ENCODE measurements at places on chromosomes 2 and 18.

GRCh38 chr2:61775956-61776570 lies 77.8 kb downstream of the FAM161A start:
- no peak for DNase-seq

DNA sequence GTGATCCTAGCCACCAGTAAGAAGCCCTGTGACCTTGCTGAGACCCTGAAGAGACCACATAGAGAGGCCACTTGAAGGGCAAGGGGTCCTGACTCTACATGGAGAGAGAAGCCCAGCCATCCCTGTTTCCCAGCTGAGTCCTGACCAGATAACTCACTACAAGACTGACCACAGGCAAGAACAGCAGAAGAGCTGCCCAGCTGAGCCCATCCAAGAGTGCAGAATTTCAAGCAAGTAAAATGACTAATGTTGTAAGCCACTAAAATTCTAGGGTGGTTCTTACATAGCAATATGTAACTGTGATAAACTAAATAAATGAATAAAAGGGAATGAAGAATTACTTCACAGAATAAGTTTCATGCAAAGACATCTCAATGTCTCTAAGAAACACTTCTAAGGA lies 58.4 kb upstream of the WIPF1 start:
- no peak for DNase-seq

DNA sequence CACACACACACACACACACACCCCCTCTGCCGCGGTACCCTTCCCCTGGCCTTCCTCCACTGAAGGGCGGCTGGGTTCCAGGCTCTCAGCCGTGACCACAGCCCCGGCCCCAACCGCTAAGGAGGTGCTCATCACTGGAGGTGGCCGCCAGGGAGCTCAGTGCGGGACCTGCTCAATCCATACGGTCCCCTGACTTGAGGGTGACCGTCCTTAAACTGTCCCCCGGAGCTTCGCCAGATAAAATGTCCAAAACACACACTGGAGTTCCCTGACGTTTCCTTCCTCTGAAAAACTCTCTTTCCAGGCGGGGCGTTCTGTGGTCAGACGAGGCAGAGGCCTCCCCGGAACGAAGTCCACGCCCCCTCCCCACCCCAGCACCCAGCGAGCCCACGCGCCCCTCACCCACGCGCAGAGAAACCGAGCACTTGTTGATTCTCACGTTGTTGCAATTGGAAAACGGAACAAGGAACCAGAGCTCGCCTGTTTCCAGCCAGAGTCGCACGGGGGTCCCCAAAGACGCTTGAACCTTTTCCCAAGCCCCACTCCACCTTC lies 1.4 kb downstream of the MBP start:
- DNase-seq, result peak; percentile 30

DNA sequence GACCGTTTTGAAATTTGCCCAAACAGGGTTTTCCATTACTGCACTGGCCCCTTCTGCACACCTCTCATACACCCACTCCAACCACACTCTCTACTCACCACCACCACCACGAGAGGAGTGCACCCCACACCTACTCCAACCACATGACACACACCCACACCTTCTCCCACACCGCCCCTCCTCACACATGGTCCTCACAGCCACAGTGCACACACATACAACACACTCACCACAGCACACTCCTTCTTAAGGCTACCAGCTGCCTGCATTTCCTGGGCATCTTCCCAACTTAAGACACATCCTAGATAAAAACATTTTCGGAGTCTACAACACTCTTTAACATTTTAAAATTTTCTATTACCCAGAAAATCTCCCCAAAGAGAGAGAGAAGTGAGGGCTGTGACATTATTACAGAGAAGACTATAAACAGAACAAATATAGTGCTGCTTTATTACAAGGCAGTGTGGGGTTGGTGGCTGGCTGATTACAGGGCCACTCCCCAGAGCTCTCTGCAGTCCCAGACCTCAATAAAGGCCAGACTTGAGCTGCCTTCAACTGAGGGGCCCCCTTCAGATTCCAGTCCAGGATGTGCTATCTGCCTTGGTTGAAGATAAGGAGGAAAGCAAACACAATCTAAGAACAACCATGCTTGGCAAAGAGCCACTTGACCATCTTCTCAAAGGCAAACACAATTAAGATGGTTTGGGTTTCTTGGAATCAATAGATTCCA lies 36.1 kb downstream of the NHEJ1 start:
- no peak for DNase-seq

DNA sequence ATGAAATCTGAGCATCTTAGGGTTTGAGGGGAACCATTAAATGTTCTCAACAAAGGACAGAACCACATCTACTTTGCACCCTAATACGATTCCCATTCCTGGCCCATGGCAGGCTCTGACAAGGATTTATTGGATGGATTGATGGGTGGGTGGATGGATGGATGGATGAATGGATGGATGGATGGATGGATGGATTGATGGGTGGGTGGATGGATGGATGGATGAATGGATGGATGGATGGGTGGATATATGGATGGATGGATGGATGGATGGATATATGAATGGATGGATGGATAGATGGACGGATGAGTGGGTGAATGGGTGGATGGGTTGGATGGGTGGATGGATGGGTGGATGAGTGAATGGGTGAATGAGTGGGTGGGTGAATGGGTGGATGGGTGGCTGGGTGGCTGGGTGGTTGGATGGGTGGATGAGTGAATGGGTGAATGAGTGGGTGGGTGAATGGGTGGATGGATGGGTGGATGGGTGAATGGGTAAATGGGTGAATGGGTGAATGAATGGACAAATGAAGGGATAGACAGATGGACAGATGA lies 29.6 kb upstream of the MLPH start:
- no peak for DNase-seq

DNA sequence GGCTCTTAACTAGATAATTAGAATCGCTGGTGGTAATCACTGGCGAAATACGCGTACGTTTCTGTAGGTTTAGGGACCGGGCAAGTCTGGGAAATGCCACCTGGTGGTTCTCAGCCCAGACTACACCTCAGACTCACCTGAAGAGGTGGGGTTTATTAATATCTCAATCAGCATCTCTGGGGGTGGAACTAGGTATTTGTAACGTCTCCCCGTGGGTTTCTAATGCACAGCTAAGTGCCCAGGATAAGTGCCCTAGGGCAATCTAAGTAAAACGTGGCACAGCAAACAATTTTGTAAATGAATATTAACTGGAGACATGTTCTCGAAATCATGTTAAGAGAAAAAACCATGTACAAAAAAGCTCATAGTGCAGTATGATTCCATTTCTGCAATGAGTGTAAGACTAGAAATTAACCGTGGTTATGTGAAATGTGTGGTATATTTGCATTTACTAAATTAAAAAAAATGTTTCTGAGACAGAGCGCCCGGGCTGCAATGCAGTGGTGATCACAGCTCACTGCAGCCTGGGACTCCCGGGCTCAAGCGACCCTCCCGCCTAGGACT lies 760 bp upstream of the CNOT11 start:
- no peak for DNase-seq

DNA sequence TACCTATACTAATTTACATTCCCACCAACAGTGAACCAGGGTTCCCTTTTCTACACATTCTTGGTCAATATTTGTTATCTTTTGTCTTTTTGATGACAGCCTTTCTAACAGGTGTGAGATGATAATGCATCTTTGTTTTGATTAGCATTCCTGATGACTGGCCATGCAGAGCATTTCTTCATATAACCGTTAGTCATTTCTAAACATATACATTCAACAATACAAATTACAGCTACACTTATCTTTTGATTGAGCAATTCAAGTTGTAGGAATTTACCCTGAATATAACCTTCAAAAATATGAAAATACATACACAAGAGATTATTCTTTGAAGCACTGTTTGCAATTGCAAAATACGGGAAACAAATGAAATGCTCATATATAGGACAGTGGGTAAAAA lies 94.9 kb downstream of the TMEM131 start:
- no peak for DNase-seq

DNA sequence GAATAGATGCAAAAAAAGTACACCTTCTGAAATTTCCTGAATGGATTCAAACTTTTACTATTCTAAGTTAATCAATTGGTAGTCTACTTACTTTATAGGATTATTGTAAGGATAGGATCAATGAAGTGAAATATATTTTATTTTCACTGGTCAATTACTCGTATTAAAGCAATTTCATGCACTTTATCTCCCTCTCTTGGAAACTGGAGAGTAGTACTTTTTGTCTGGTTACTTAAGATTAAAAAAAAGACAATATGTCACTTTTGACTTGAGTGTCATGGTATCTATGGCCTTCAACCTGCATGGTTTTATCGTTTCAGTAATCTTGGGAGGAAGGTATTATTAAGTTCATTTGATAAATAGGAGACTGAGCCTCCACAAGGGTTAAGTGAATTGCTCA lies 1.0 kb upstream of the KYNU start:
- DNase-seq, result no peak

DNA sequence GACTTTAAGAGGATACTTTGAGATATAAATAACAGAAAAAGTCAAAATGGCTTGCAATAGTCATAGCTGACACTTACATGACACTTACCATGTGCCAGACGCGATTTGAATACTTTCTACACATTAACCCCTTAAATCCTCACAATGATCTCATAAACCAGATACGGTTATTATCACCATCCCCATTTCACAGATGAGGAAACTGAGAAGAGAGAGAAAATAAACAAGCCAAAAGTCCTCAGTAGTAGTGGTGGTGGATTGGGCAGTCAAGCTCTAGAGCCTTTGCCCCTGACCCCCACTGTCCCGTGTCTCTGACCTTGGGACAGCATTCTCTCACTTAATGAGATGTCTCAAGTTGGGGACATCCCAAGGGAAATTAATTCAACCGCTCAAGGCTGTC lies 105.2 kb upstream of the TAF1B start:
- DNase-seq, result no peak

- peak; percentile 25 for DNase-seq
Measured at GRCh38 chr18:2883076-2883735, 36.4 kb downstream of the EMILIN2 start.

GRCh38 chr18:8603663-8604520 lies 5.3 kb upstream of the RAB12 start:
- DNase-seq, result no peak

DNA sequence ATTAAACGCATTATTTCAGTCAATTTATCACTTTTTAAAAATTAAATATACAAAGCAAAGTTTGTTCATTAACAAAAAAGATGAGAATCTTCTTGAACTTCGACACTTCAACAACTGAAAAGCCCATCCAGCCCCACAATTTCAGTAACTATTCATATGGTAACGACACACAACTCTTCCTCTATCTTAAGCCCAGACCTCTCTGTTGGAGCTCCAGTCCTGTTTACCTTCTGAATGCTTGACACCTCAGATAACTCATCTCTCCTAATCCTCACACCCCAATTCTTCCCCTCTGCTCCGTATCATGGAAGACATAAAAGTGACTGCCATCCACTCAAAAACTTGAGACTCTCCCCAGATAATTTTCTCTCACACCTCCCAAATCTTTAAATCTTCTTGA lies 12.6 kb downstream of the USP37 start:
- DNase-seq, result no peak

DNA sequence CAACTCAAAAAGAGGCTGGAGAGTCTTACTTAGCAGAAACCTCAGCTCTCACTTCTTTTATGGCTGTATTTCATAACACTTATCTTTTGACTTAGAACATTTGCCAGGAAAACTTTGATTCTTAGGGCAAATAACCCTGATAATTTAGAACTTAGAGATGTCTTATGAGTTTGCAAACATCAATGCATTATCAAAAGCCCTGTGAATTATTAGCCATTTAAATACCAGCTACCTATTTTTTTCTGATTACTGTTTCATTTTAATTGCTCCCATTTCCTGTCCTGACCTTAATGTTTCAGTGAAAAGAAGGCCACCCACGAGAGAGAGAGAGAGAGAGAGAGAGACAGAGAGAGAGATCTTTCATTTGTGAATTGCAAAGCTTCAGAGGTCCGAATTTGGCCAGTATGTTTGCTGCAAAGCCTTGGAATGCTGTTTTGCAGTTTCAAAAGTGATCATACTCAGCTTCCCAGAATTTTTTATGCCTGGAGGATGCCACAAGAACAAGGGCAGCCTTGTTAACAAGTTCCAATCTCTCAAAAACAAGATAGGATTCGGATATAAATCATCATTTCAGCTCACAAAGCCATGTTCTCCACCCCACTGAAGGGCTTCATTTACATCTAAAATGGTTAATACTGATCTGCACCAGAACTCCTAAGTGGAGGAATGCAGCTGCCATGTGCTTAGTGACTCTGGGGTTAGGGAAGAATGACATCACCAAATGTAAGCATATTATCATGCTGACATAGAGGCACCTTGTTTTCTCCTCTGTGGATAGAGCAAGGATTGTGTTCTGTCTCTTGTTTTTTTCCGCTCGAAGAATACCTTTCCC lies 478.2 kb downstream of the ARHGAP15 start:
- DNase-seq, result no peak

DNA sequence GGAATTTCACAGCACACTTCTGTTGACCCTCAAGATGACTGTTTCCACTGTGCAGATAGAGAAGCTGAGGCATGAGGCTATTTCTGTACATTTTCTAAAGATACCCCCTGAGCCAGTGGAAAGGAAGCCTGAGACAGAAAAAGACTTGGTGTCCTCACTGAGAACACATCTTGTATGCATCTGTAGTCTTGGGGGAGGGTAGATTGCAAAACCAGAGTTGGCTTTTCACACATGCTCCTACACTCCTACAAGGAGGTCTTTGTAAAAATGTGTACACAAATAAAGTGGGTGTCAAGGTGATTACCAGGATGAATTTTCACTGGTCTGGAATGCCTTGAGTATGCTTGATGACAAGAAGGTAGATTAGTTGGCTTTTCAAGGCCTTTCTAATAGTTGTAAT lies 98.0 kb downstream of the KCTD18 start:
- no peak for DNase-seq

GRCh38 chr2:232777276-232777675 lies 911 bp upstream of the KCNJ13 start:
- DNase-seq, result no peak

GRCh38 chr18:23460285-23461273 lies 7.5 kb downstream of the RIOK3 start:
- no peak for DNase-seq

GRCh38 chr2:157848213-157848612 lies 27.9 kb downstream of the ACVR1 start:
- no peak for DNase-seq

- DNase-seq, result no peak
Measured at GRCh38 chr2:1310866-1311265, 102.4 kb upstream of the TPO start.

All from activated naive CD4-positive, alpha-beta T cell (primary cell).